ENCODE measurements at places on chromosomes 1 and 21. TPM values are rescaled to one million over a fixed set of nuclear protein-coding genes. Genes with fewer than 3 reads are reported as not detected.

Gene C1orf116
- 1.4 TPM for total RNA-seq

Gene LDLRAP1
- total RNA-seq, result 8.0 TPM

Gene AHCYL1
- 37.6 TPM for total RNA-seq

Gene IQCC
- 0.45 TPM for total RNA-seq

Gene MPL
- total RNA-seq, result not detected

Gene RGS21
- total RNA-seq, result not detected

All from A172 (cell line).